Ammon's horn (tissue), 1 donor: ENCODE measurements at places on chromosomes 2 and 18.
A peak's percentile ranks its signal among the peaks of the same experiment; 100 is the strongest.

GRCh38 chr2:113116100-113116958 is 11.1 kb upstream of the IL1RN start:
- no peak for DNase-seq

DNA sequence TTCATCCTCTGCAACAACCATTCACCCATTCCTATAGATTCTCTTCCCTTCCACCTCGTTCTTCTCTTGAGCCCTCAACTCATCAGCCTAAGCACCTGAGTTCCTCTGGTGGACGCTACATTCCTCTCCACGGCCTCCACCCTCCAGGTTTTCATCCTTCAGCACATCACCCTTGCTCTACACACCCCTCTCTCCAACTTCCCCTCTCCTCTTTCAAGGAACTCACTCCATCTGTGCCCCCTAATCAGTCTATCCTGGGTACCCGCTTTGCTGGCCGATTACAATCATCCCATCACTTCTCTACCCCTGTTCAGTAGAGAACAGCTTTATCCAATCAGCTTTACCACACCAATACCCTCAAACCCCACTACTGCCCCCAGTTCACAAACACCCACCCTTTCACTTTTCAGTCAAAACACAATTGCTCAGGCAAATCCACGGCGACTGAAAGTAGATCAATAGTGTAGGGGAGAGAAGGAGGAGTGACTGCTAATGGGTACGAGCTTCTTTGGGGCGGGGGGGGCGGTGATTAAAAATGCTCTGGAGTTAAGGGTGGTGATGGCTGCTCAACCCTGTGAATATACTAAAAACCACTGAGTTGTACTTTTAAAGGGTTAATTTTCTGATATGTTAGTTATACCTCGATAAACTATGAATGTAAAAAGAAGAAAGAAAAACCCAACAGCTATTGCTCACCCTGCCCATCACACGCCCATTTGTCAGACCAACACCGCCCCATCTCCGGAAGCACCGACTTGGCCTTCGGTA is 857 bp downstream of the DYM start:
- peak; percentile 33 for DNase-seq

DNA sequence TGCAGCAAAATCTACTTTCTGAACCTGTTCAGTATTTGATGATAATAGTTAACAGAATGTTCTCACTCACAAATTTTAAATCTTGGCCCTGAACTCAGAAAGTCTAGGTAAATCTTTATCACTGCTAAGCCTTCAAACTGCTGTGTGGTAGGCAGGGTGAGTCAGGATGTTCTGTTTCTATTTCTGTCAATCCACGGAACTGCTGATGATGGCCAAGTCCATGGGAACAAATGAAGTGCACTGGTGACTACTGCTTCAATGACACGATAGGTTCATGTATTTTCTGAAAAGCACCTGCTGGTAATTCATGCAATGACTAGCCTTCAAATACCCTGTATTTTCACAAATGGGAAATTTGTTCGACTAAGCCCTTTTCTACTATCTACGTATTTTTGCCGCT is 14.2 kb downstream of the NIFK start:
- DNase-seq = peak; percentile 51

DNA sequence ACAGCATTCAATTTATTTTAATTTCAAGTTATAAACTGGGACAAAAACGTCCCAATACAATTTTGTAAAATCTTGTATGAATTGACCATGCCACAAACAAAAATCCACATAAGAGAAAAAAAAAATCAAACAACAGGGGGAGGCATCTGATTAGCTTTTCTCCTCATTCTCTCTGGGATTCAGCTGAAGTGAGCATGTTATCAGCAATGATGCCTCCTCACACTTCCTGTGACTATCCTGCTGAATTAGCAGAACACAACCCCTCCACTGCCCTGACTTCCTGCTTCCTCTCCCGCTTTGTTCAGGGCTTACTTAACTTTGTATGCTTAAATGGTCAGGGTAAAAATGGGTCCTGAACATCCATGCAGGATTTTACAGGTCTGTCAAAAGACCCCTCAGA is 132.2 kb upstream of the ITGB6 start:
- peak; percentile 61 for DNase-seq

DNA sequence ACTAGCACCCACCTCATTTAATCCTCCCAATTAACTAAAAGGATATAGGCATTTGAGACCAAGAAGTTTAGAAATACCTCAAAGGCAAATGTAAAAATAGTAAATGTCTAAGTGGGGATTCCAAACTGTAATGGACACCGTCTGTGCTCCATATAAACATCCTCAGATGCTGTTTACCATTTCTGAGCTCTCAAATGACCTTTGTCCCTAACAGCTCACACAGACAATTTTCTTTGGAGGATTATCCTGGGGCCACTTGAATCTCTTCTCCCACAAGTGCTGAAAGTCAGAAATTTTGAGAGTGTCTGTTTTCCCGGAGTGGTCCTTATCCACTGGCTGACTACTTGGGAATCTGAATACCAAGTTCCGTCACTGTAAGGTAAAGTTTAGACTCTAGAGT is 1418.9 kb downstream of the LRP1B start:
- DNase-seq = no peak

DNA sequence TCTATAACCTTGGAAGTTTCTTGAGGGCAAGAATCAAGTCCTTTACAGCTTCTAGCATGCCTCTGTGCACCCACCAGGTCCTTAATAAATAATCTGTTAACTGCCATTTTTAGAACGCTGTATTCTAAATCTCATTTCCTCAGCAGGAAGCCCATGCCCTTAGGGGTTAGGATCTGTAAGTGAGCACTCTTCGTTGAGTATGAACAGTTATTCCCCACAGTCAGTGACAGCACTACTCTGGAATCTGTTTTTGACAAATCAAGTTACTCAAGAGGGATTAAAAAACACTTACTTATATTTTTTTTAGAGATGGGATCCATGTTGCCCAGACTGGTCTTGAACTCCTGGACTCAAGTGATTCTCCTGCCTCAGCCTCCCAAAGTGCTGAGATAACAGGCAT is 14.6 kb downstream of the PAIP2B start:
- no peak for DNase-seq

- DNase-seq = no peak
These were observed 16.6 kb downstream of the FAM168B start for GRCh38 chr2:131076707-131077106.
